HT-29 (cell line): ENCODE measurements at places on chromosomes 12 and 14. TPM values are rescaled to one million over a fixed set of nuclear protein-coding genes. Genes with fewer than 3 reads are reported as not detected.

Gene PRKD1
- total RNA-seq: not detected in 2 replicates

DNA sequence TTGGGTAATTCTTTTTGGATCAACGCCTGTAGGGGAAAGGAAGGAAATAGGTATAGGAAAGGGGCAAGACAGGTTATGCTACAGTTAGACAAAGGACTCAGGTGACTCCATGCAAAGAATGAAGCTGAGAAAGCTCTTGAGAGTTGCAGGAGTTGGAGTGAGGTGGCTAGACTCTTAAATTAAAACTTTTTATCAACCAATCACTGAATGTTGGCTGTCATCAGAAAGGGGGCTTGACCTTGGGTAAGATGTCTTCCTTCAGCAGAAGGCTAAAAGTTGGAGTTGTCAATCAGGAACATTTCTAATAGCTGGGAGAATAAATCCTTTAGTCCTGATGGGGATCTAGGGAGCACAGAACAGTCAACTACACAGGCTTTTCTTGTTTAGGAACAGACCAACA, 595.4 kb downstream of the SLC16A7 start:
- DNase-seq: no peak

DNA sequence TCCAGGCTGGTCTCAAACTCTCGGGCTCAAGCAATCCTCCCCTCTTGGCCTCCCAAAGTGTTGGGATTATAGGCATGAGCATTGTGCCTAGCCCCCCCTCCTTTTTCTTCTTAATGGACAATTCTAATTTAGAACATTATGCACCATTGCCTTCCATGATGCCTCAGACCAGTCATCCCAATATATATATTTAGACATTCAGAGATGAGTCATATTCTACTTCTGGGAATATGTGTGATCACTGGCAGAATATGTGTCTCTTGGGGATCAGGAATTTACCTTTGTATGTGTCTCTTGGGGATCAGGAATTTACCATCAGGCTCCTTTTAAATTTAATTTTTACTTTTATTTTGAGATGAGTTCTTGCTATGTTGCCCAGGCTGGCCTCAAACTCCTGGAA, 7.5 kb upstream of the CCDC177 start:
- no peak for DNase-seq

- peak; percentile 89 for DNase-seq
Observed at GRCh38 chr12:31362759-31363415, 36.9 kb upstream of the SINHCAF start.

- DNase-seq: no peak
Observed at GRCh38 chr14:98907271-98907670, 364.7 kb downstream of the BCL11B start.

GRCh38 chr14:64692189-64692985, 11.8 kb upstream of the PLEKHG3 start:
- DNase-seq: no peak
